Pulmonary artery endothelial cell (primary cell): ENCODE measurements at places on chromosomes 3 and 15. TPM values are rescaled to one million over a fixed set of nuclear protein-coding genes. Genes with fewer than 3 reads are reported as not detected.

The CHL1 gene
- total RNA-seq = not detected in 2 replicates

The ABI3BP gene
- 9.3 and 14.5 TPM in 2 replicates for total RNA-seq

The IL17RB gene
- not detected in 2 replicates for total RNA-seq

The THPO gene
- 0.07 TPM in 1 of 2 replicates, not detected in the other for total RNA-seq

The CYP8B1 gene
- not detected in 2 replicates for total RNA-seq

The P3H2 gene
- total RNA-seq = 0.88 and 1.3 TPM in 2 replicates
